ENCODE measurements at places on chromosomes 5 and 9.

DNA sequence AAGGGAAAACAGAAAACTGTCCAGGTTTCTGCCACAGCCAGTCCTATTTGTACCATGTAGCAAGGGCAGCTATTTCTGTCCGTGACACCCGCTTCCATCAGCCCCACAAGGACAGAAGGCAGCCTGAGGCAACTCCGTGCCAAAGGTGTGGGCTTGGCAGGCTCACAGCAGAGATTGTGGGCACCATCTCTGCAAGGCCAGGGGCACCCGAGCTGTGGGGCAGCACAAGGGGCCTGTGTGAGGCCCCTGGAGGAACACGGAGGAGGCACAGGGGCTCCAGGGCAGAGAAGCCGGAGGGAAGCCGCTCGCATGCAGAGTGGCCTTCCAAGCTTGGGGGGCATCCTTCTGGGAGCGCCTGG, 43.5 kb downstream of the COL23A1 start:
- DNase-seq = no peak

GRCh38 chr5:90783460-90784333, 225.1 kb downstream of the ADGRV1 start:
- peak; percentile 19 for DNase-seq

DNA sequence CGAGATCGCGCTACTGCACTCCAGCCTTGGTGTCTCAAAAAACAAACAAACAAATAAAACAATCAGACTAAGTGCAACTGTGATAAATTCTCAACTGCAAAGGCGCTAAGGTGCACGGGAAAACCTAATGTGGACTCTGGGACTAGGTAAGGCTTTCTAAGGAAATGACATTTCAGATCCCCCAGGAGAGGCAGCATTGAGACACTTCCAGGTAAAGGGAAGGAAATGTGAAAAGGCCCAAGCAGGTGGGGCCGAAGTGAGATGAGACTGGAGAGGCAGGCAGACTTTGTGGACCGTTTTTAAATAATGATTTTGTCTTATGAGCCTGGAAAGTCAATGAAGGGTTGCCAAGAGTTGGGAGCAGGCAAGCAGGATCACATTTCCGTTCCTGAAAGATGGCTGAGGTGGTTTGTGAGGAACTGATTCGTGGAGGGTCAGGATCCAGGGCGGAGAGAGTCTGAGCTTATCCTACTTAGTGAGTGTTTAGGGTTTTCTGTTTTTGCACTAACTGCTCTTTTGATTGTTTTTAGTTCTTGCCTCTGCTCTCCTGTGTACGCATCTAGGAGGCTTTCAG, 2.0 kb upstream of the APBA1 start:
- DNase-seq = peak; percentile 2

- DNase-seq = no peak
Measured at GRCh38 chr5:168529374-168530234, 499 bp downstream of the FBLL1 start.

DNA sequence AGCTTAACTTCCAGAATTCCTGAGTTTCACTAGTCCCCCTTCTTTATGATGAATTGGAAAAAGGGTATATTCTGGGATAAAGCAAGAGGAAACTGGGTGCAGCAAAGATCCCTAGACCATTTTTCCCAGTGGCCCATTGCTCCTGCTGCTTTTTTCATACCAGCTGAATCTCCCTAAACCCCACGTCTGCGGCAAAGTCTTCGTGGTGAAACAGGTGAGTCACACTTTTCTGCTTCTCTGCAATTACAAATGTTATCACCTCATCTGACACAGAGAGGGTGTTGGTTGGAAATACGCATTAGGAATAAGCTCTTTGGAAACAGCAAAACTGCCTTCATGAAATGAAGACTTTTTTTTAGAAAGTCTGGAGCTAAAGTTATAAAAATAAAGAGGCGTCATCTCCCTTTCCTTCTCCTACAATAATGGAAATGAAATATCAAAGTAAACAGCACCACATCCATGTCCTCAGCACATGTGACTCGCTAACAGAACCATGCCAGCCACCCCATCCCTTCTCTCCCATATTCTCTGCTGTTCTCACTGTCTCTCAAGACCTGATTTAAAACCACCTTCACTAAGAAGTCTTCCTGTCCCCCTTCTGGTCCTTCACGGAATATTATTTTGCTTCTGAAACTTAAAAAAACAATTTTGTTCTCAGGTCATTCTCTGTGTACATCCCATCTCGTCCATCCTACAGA, 39.5 kb upstream of the GLRX start:
- no peak for DNase-seq

DNA sequence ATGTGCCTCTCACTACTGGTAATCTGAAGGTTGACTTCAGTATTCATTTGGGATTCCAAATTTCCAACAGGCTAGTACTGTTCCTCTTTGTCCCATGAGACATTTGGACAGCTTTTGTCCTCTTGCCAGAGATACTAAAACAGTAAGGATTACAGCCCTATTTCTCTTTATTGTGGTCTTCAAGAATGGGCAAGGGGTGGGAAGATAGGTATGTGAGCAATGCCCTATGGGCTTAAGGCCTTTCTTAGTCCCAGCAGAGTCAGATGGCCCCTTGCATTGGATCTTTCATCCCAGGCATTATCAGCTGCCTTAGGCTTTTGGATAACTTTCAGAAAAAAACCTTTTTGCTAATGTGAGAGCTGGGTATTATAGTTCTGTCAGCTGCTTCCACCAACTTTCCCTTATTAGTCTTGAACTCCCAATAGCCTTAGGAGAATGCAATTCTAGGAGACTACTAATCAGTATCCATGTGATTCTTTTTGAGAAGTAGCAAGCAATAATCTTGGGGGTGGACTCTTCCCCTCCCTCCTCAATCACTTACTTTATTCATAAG, 361.1 kb upstream of the NUDT12 start:
- DNase-seq = no peak

DNA sequence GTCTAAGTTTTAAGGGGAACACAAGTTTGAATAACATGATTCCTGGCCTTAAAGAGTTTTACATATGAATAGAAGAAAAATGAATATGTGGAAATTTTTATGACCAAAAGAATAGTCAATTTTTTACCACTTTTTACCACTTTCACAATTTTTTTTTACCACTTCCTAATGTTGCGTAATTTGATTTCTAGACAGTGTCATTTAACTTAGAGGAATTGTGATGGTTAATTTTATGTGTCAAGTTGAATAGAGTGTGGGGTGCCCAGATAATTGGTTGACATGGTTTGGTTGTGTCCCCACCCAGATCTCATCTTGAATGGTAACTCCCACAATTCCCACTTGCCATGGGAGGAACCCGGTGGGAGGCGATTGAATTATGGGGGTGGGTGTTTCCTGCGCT, 416.6 kb downstream of the KIF4B start:
- DNase-seq = no peak

DNA sequence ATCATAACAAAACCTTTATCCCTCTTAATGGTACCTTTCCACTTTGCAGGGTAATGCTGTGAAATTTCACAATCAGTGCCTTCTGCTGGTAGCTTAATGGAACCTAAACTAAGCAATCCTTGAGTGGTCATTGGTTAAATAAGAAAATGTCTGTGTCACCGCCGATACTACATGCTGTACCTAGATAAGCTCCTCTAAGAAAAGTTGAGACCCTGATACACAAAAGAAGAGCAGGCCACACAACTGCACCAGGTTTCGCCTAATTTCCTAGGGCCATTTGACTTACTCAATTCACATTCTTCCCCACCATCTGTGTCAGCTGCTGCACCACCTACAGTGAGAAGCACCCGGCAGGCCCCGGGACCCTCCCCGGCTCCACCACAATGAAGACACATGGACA, 9.0 kb upstream of the EDF1 start:
- DNase-seq = no peak

- DNase-seq = peak; percentile 48
Measured at GRCh38 chr5:108481355-108481931, 99.5 kb upstream of the FBXL17 start.

DNA sequence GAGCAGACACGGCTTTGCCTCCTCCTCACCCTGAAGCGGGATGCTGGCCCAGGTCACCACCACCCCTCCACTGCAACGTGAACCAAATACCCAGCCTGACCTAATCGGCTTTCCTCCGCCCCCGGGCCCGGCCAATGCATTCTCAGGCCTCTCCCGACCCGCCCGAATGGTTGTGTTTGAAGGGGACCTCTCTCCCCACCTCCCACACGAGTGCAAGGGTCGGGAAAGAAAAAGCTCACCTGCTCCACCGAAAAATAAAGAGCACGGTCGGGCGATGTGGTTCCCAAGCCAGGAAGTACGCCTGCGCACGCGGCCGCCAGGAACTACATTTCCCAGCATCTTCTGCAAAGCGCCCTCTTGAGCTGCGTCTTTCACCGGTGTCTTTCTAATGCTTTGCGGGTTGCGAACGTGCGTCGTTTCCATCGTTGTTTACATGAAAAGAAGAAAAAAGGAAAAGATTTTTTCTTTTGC, at the start of gene ZNF883:
Gene ZNF883, minus strand, starts transcription at position 282 of the 471 bp plus-strand sequence.
- peak; percentile 73 for DNase-seq

DNA sequence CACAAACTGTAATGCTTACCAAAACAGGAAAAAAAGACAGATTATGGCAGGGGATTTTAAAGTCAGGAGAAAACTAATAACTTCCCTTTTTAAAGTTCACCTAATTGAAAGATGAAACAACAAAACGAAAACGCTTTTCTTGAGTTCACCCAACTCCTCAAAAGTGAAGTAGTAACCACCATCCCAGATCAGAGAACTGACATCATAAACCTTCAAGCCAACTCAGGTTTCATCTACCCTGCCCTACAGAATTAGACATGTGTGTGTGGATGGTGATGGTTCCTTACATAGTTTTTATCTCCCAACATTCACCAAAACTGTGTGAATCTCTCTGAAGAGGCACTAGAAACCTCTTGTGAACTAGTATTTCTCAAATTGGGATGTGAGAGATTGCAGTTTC, 195.2 kb upstream of the PTGER4 start:
- DNase-seq = no peak

DNA sequence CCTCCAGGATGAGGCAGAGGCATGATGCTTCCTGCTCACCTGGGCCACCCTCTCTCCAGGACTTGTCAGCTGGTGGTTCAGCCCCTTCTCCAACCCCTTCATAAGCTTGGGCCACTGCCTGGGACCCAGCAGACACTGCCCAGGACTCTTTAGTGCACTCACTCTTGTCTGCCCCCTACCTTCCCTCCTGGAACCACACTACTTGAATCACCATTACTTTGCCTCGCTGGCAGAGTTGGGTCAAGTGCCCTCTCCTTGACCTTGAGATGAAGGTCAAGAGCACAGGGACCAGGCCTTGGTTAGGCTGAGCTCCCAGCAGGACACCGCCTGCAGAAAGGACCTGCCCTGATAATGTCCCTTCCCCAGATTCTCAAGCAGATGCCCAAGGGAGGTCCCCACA, 8.5 kb upstream of the ENDOG start:
- DNase-seq = no peak

- no peak for DNase-seq
Measured at GRCh38 chr9:128020692-128021091, 39.9 kb upstream of the EEIG1 start.

DNA sequence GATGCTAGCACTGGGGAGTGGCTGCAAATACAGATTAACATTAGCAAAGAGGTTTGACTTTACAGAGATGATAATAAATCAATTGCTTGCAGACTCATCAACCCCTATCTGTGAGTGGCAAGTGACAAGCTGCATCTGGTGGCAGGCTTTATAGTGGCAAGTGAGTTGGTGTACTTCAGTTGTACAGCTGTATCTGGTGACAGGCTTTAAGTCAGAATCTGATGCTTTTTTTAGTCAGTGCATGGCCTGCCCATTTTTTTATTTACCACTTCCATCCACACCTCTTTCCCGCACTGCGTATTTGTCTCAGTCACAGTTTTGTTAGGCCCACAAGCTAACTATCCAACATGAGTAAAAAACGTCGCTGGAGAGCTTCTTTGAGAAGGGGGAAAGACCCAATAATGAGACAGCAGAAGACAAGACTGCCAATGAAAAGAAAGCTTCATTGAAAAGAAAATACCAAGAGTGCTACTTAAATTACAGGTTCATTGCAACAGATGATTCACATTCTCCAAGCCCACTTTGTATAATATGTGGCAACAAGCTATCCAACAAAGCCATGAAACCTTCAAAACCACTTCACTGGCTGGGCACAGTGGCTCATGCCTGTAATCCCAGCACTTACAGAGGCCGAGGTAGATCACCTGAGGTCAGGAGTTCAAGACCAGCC, 23.1 kb downstream of the ANP32B start:
- DNase-seq = no peak

- DNase-seq = peak; percentile 81
Measured at GRCh38 chr5:54390015-54390414, 65.5 kb upstream of the HSPB3 start.

- peak; percentile 51 for DNase-seq
Measured at GRCh38 chr9:132141948-132142594, 19.8 kb upstream of the NTNG2 start.

DNA sequence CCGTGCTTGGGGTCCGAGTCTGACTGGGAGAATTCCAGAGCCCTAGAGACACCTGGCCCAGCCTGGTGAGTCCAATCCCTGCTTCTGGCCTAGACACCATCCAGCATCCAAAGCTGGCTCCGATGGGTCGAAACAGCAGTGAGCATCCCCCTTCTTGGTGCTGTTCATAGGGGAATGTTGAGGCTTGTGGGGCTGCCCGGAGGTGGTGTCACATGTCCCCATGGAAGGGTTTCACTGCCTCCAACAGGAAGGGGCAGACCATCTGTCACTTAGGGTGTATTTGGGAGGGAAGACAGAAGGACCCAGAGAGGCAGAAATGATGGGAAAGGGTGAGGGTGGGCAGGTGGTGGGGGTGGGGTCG, 13.9 kb downstream of the C9orf50 start:
- DNase-seq = no peak

DNA sequence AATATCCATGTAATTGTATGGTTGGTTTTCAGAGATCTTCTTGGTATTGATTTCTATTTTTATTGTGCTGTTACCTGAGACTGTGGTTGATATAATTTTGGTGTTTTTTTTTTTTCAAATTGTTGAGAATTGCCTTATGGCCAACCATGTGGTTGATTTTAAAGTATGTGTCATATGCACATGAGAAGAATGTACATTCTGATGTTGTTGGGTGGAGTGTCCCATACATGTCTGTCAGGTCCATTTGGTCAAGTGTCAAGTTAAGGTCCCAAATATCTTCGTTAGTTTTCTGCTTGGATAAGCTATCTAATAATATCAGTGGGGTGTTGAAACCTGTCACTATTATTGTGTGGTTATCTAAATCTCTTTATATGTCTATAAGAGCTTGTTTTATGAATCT, 160.0 kb upstream of the ITGA1 start:
- no peak for DNase-seq

- DNase-seq = no peak
Measured at GRCh38 chr9:91500509-91501014, 76.9 kb upstream of the NFIL3 start.

DNA sequence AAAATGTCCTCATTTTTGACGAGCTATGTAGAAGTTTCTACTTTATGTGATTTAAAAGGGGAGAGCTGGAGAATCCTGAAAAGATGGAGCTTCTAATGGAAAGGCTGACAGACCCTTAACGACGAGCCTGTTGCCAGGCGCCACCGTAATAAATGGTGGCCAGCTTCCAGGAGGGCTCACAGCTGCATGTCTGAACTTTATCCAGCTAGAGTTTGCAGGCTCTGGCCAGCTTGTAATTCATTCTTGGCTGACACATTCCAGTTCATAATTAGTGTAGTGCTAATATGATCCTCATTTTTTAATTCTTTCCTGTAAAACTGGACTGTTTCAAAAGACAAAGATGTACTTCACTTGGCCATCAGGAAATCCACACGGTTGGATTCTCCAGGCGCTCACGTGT, 246.7 kb downstream of the GAS1 start:
- DNase-seq = peak; percentile 18

GRCh38 chr9:134372581-134373267, 46.5 kb downstream of the RXRA start:
- no peak for DNase-seq
